IMR-90 (cell line): ENCODE measurements at places on chromosomes 13 and 19. TPM values are rescaled to one million over a fixed set of nuclear protein-coding genes. Genes with fewer than 3 reads are reported as not detected.

DNA sequence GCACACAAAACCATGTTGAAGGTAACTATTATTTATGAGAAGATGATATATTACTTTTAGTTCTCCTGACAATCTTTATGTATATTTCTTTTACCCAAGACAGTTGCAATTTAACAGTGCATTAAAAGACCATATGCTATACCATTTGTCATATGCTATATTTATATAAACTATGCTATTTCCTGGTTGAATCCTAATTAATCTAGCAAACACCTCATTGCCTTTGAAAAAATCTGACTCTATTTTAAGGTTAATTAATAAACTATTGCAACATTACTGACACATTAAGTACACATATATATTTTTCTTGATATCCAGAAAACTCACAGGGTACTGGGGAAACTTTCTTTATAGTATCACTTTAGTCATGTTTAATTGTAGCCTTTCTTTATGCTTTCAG is 649.4 kb upstream of the PCDH20 start:
- no peaks in the 10 kb centered on the region for H3K36me3 ChIP-seq
- no peak overlapping the region for H3K27ac ChIP-seq
- H3K27me3 ChIP-seq, result no peaks in the 10 kb centered on the region
- no peak for DNase-seq

PRODH2 gene
- not detected in 2 replicates for total RNA-seq

GRCh38 chr13:47976325-47976724 is 24.7 kb downstream of the SUCLA2 start:
- H3K27ac ChIP-seq, result no peak overlapping the region
- no peaks in the 10 kb centered on the region for H3K27me3 ChIP-seq
- H3K4me1 ChIP-seq, result no peaks in the 10 kb centered on the region
- H3K36me3 ChIP-seq, result peaks cover 10% of the 10 kb centered on the region
- no peak for DNase-seq

FLT3 gene
- total RNA-seq, result not detected in 2 replicates

- H3K4me1 ChIP-seq, result no peaks in the 10 kb centered on the region
- no peak overlapping the region for H3K27ac ChIP-seq
- DNase-seq, result no peak
- H3K27me3 ChIP-seq, result no peaks in the 10 kb centered on the region
- no peaks in the 10 kb centered on the region for H3K36me3 ChIP-seq
- H3K4me3 ChIP-seq, result no peak overlapping the region
These were observed 598.7 kb upstream of the SPRY2 start for GRCh38 chr13:80939581-80939980.

DNA sequence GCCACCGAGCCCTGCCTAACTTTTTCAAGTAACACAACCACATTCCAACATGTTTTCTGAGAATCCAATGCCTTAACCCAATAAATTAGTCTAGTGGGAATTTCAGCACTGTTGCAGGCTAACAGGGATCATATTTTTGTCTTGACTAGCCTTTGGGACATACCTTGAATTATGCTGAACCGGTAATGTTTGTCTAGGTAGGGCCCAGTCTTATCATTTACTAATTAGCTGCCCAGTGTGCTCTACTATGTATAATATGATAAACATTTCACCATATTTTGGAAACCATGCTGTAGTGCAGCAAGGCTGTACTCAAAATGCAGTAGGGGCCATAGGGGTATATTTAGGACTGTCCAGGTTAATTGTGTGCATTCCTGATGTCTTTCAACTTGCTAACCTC is 3.3 kb upstream of the PDS5B start:
- H3K27me3 ChIP-seq, result no peaks in the 10 kb centered on the region
- no peak overlapping the region for H3K27ac ChIP-seq
- no peak for DNase-seq
- H3K4me1 ChIP-seq, result 0 out of 2 replicates have a peak, but pooled peaks cover 2% of the 10 kb centered on the region
- no peak overlapping the region for H3K4me3 ChIP-seq
- H3K36me3 ChIP-seq, result no peaks in the 10 kb centered on the region
